ENCODE measurements at places on chromosomes 5 and 9.

GRCh38 chr5:45642370-45642769 lies 53.8 kb downstream of the HCN1 start:
- no peak for DNase-seq

DNA sequence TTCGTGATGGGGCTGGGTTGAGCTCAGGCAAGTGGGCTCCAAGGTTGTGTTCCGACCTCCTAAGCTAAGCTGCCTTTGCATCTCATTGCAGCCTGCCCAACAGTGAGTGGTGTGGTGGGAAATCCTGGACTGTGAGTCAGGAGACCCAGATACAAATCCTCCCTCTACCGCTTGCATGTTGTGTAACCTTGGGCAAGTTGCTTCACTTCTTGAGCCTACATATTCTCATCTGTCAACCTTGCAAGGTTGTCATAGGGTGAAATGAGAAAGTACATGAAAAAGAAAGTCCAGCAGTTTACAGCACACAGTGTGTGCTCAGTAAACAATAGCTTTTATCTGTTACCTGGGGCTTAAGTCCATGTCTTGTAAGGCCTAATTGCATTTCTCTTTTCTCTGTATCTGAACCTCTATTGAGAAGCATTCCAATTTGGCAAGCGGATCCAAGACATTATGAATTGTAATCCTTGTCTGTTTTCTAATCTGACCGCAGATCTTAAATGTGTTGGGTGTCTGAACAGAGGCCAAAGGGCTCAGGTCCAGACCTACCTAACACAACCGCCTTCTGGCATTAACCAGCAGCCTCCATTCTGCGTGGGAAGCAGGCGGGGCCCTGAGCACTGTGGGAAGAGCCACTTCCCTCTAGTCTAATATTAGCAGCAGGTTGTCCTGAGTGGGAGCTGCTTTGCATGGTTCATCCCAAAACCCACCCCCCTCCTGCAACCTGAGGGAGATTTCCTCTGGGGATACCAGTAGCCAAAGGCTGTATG lies 1.8 kb upstream of the GALNT12 start:
- no peak for DNase-seq

GRCh38 chr5:44361342-44362001 lies 27.7 kb downstream of the FGF10 start:
- DNase-seq, result no peak

GRCh38 chr5:149887622-149888183 lies 56.9 kb downstream of the PDE6A start:
- DNase-seq, result no peak

- DNase-seq, result no peak
These were observed 269.9 kb downstream of the NPR3 start for GRCh38 chr5:32981061-32981460.

GRCh38 chr5:112434641-112435040 lies 15.6 kb upstream of the EPB41L4A start:
- DNase-seq, result no peak

DNA sequence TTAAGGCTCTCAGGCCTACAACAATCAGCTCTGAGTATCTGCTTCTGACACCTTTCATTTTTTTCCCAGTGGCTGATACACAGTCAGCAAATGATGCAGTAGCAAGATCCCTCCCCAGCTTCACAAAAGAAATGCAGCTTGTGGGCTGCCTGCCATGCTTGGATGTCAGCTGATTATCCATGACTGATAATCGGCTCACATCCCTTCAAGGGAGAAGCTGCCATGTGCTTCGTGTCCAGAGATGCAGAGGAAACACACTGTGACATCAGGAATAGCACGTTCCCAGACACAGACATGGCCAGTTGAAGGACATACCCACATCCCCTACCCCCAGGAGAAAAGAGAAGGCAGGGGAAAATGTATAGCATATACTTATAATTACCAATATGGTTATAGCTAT lies 27.9 kb downstream of the TMEM215 start:
- no peak for DNase-seq

GRCh38 chr5:73282383-73282782 lies 109.4 kb downstream of the TMEM174 start:
- DNase-seq, result no peak
